Forelimb muscle (tissue), 1 donor: ENCODE measurements at places on chromosomes 13 and 19.

GRCh38 chr13:113145496-113145895 is 13.0 kb upstream of the PROZ start:
- DNase-seq: no peak

GRCh38 chr13:99087954-99088491 is 110.2 kb upstream of the DOCK9 start:
- no peak for DNase-seq

GRCh38 chr13:40401911-40402776 is 264.3 kb downstream of the FOXO1 start:
- peak; percentile 60 for DNase-seq

DNA sequence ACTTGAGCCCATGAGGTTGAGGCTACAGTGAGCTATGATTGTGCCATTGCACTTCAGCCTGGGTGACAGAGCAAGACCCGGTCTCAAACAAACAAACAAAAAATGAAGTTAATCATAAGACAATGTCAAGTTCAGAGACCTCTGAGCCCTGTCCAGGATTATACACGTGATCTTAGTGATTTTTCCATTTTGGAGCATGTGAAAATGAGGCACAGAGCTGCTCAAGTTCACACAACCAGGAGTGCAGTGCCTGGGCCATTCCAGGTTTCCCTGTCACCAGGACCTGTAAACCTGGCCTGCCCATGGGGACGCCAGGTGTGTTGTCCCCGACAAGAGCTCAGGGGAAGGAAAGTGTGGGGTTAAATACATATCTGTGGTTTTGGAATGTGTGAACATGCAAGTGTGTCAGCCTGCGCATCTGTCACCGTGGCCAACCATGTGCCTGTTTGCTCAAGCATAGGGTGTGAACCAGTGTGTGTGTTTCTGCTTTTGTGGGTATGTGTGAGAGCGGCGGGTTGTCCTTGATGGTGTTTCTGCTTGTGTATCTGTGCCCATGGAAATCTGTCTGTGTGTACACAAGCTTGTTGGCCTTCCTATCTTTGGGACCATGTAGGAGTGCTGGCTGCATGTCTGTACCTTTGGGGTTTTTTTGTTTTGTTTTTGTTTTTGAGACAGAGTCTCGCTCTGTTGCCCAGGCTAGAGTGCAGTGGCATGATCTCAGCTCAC is 1.5 kb upstream of the FXYD1 start:
- DNase-seq: no peak

- DNase-seq: no peak
Observed at GRCh38 chr13:27334774-27335435, 64.3 kb downstream of the RASL11A start.
